Activated naive CD8-positive, alpha-beta T cell treated with anti-CD3 and anti-CD28 coated beads, Interleukin-2, amount 10 ng/mL, durations not matched to agents 7 days and 5 days (primary cell): ENCODE measurements at places on chromosomes 11 and 22. TPM values are rescaled to one million over a fixed set of nuclear protein-coding genes. Genes with fewer than 3 reads are reported as not detected.

GRCh38 chr22:44701187-44701790, 715 bp upstream of the PRR5 start:
- peaks cover 8% of the 10 kb centered on the region for H3K4me1 ChIP-seq
- peaks cover 3% of the 10 kb centered on the region for H3K36me3 ChIP-seq
- H3K4me3 ChIP-seq, result peak overlapping the region; percentile 64
- no peaks in the 10 kb centered on the region for H3K27me3 ChIP-seq

- H3K27ac ChIP-seq, result no peak overlapping the region
- H3K36me3 ChIP-seq, result peaks cover 22% of the 10 kb centered on the region
- peaks cover 18% of the 10 kb centered on the region for H3K4me1 ChIP-seq
- no peak overlapping the region for H3K4me3 ChIP-seq
- H3K27me3 ChIP-seq, result no peaks in the 10 kb centered on the region
- DNase-seq, result no peak
Measured at GRCh38 chr11:65280646-65281045, 18.9 kb downstream of the POLA2 start.

The CALCB gene
- total RNA-seq, result 1.3 TPM

GRCh38 chr11:124069429-124070401, 28.6 kb upstream of the OR10G7 start:
- DNase-seq, result peak; percentile 52
- peaks cover 10% of the 10 kb centered on the region for H3K4me1 ChIP-seq
- peak overlapping the region; percentile 65 for H3K4me3 ChIP-seq
- peaks cover 31% of the 10 kb centered on the region for H3K27me3 ChIP-seq
- no peak overlapping the region for H3K27ac ChIP-seq

The ART1 gene
- not detected for total RNA-seq

DNA sequence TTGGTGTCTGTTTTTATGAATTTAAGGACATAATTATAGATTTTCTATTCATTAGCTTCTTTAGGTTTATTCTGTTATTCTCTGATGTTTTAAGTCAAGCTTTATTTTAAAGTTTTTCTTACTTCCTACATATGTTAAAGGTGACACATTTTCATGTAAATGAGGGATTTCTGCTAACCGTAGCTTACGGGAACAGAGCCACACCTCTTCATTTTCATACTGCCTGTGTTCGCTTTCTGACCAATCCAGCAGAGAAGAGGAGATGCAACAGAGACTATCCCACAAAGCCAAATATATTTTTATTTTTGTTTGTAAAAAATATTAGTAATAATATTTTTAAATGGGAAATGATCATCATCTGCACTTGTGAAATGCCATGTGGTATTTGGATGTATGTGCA, 774.1 kb downstream of the BRD1 start:
- H3K36me3 ChIP-seq, result no peaks in the 10 kb centered on the region
- H3K27ac ChIP-seq, result no peak overlapping the region
- H3K4me3 ChIP-seq, result no peak overlapping the region
- H3K27me3 ChIP-seq, result no peaks in the 10 kb centered on the region
- H3K4me1 ChIP-seq, result no peaks in the 10 kb centered on the region
- no peak for DNase-seq

- no peaks in the 10 kb centered on the region for H3K27me3 ChIP-seq
- peak overlapping the region; percentile 98 for H3K4me3 ChIP-seq
- DNase-seq, result no peak
- H3K36me3 ChIP-seq, result peaks cover 46% of the 10 kb centered on the region
- peaks cover 40% of the 10 kb centered on the region for H3K4me1 ChIP-seq
Measured at GRCh38 chr22:38505541-38506117, 482 bp downstream of the DDX17 start.

GRCh38 chr11:16984229-16984628, 30.0 kb downstream of the PLEKHA7 start:
- no peaks in the 10 kb centered on the region for H3K36me3 ChIP-seq
- no peak overlapping the region for H3K4me3 ChIP-seq
- H3K27me3 ChIP-seq, result no peaks in the 10 kb centered on the region
- DNase-seq, result no peak
- H3K4me1 ChIP-seq, result peaks cover 20% of the 10 kb centered on the region

DNA sequence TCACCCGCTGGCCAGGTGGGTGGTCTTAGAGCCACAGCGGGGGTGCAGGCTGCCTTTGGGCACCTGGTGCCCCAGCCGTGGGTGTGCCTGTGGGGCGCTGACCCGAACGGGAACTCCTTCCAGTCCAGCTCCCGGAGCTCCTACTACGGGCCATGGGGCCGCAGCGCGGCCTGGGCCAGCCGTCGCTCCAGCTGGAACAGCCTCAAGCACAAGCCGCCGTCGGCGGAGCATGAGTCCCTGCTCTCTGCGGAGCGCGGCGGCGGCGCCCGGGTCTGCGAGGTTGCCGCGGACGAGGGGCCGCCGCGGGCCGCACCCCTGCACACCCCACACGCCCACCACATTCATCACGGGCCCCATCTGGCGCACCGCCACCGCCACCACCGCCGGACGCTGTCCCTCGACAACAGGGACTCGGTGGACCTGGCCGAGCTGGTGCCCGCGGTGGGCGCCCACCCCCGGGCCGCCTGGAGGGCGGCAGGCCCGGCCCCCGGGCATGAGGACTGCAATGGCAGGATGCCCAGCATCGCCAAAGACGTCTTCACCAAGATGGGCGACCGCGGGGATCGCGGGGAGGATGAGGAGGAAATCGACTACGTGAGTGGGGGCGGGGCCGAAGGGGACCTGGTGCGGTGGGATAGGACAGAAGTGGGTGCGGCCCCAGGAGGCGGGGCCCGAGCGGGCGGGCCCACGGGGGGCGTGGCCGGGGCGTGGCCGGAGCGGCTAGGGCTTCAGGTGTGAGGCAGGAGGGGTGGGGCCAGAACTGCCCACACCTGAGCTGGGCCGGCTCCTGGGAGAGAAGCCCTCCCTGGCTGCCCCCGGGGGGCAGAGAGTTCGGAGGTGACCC, 91.5 kb downstream of the CACNA1I start:
- peak; percentile 89 for DNase-seq
- H3K4me3 ChIP-seq, result peak overlapping the region; percentile 79
- peaks cover 21% of the 10 kb centered on the region for H3K27me3 ChIP-seq
- no peak overlapping the region for H3K27ac ChIP-seq

The C11orf87 gene
- total RNA-seq, result not detected

DNA sequence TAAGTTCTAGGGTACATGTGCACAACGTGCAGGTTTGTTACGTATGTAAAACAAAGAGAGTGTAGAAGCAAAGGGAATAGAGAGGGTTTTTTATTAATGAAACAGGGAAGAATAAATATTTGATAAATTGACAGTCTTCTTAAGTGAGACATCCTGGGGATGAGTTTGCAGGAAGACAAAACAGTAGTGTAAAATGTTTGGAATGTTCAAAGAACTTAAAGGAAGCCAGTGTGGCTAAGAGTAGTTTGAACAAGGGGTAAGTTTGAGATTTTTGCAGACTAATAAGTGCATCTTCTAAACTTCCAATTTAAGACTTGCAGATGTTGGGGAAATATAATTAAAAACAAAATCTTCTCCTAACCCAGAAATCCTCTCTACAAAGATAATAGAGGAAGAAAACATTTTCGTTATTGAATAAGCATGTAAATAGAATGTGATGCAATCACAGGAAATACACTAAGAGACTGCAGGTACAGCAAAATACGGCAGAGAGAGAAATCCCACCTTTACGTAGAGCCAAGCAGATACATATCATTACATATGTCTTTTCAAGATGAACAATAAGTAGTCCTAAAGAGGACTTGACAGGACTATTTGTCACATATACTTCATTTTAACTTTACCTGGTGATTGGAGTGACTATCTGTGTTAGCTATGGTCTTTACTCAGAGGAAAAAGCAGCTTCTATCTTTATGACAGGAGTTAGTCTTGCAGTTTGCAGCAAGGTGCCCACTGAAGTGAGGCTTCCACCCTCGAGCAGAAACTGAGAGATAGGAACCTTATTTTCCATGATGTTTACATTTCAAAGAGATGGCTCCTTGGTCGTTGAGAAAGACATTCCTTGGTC, 402.1 kb downstream of the CNTN5 start:
- no peaks in the 10 kb centered on the region for H3K36me3 ChIP-seq
- H3K27ac ChIP-seq, result no peak overlapping the region
- no peak for DNase-seq
- no peaks in the 10 kb centered on the region for H3K27me3 ChIP-seq
- H3K4me1 ChIP-seq, result no peaks in the 10 kb centered on the region

The KREMEN1 gene
- 0.19 TPM for total RNA-seq
